Right lobe of liver (tissue), 6 donors: ENCODE measurements at places on chromosomes 7 and 10.

DNA sequence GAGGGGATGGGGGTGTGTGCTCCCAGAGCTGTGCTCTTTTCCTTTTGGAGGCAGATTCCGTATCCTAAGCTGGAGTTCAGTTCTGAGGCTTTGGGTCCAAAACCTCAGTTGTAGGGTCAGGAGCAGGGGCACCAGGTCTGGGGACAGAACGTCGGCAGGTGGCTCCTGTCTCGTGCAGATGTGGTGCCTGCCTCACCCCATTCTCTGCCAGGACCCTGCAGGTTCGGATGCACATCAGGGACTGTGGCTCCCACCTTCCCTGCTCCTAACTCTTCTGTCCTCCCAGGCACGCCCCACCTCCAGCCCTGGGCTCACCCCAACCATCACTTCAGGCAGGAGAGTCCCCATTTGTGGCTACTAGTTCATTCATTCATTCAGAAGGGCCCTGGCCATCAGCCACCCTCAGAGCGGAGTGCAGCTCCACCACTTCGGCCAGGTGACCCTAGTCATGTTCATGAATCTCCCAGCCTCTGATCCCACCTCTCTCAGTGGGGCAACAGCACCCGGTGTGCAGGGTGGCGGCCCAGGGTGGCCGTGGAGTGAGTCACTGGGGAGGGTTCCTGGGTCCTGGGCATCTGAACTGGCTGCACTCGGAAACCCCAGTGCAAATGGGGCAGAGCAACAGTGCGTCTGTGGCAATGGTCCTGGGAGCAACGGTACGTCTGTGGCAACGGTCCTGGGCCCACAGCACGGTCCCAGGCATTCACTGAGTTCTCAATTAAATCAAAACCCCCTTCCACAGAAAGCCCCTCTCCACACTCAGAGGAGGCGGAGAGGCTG lies 100.8 kb upstream of the FAM20C start:
- no peak for DNase-seq

- no peak for DNase-seq
These were observed 203.3 kb downstream of the DIP2C start for GRCh38 chr10:486206-486605.

DNA sequence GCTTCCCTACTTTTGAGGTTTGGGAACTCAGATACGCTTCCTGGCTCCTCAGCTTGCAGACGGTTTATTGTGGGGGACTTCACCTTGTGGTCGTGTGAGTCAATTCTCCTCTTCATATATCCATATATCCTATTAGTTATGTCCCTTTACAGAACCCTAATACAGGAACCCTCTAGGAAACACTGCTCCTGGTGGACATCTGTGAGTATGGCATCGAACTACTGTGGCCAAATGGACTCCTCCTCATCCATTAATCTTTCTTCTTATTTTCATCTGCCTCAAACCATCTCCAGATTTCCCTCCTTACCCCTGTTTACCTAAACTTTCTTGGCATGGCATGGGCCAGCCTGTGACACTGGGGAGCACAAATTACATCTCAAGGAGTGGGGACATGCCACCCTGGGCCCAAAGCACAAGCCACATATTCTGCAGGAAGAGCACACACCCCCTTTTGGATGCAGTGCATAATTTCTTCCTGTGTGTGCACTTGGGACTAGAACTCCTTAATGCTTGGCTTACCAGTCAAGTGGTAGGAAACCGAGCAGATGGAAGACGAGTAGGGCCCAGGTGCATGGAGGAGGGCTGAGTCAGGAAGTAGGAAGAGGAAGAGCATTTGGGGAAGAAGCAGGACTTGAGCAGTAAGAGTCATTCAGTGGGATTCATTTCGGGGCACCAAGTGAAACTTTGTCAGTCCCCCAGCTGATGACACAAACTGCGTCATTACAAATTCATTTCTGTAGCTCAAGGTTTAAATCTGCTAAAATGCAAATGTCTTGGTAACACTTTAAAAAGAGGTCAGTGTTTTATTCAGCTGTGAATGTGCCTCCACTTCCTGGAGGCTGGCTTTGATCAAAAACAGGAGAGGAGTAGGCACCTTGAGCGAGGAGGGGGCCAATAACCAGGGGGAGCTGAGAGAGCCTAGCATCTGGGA lies 80.8 kb upstream of the PLXNA4 start:
- DNase-seq, result no peak

DNA sequence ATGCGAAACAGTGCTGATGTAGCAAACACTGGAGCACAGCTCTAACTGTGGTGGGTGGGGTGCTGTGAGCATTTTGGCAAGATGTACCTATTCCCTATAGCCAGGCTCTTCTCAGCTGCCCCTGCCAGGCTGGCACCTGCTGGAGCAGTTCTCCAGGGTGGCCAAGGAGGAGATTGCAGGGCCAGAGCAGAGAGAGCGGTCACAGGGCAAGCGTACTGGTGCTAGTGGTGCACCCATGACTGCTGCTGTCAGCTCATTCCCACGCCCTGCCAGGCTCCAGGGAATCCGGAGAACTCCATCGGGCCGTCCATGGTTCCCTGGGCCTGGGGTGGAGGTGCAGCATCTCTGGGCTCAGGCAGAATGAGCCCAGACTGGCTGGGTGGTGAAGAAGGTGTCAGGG lies 2.1 kb downstream of the COL13A1 start:
- no peak for DNase-seq

GRCh38 chr7:33905389-33906032 lies at the start of gene BMPER:
Gene BMPER (plus strand): TSS chr7:33905539. CDS start chr7:33905614, 75 bp downstream.
- DNase-seq, result peak; percentile 53

DNA sequence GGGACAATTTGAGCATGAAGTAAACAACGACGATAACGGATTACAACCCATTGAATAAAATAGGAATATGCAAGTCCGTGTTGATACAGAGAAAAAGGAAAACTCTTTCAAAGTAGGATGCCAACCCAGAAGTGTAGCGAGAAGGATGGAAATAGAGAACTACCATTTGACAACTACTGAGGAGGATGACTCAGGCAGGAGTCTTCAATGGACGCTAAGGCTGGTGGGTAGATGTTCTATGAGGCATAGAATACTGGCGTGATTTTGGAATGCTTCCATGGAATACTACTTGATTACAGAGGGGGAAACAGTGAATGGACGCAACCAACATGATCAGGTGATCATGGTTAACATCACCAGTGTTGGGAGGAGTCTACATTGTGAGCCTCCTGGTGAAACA lies 828 bp upstream of the CFAP70 start:
- no peak for DNase-seq

- peak; percentile 18 for DNase-seq
These were observed 69.7 kb downstream of the CFAP46 start for GRCh38 chr10:132872658-132873057.

DNA sequence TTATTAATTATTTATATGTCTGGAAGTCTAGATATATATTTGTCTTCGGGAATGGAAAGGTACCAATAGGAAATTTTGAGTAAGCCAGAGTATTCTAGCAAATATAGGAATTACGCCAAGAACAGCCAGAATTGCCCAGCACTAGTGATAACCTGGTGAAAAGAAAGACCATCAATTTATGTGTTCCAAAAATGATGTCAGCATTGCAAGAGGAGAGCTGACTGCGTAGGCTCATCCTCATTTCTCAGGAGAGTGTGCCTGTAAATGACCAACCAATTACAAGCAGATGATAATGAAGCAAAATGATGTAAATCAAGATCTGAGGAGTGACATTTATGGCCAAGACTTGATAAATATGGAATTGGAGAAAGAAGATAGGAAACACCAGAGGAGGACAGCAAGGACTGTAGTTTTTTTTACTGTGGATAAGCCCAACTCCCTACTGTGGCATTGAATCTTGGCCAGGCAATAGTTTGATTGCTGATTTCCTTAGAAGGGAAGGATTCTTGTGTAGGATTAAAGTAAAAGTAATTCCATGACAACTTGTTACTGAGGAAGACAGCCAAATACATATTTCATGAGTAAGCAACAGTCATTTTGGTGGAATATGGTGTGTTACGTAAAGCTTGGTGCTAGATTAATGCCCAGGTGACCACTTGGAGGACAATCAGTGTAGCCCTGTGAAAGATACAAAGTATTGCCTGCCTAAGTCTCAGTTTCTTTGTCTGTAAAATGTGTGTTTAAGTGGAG lies 590.8 kb downstream of the AUTS2 start:
- DNase-seq, result no peak

DNA sequence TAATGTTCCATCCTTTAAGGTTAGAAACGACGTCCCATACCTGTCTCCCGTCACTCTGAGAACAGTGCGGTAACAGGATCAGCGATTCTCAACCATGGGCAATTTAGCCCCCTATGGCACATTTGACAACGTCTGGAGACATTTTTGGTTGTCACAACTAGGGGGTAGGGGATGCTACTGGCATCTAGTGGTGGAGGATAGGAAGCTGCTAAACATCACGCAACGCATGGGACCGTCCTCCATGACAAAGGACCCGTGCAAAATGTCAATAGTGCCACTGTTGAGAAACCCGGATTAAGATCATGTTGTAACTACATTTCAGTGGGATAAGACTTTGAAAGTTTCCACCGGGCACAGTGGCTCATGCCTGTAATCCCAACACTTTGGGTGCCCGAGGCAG lies 5.0 kb upstream of the PAXIP1 start:
- DNase-seq, result no peak

- DNase-seq, result no peak
These were observed 13.6 kb downstream of the EIF4EBP2 start for GRCh38 chr10:70417568-70417967.

DNA sequence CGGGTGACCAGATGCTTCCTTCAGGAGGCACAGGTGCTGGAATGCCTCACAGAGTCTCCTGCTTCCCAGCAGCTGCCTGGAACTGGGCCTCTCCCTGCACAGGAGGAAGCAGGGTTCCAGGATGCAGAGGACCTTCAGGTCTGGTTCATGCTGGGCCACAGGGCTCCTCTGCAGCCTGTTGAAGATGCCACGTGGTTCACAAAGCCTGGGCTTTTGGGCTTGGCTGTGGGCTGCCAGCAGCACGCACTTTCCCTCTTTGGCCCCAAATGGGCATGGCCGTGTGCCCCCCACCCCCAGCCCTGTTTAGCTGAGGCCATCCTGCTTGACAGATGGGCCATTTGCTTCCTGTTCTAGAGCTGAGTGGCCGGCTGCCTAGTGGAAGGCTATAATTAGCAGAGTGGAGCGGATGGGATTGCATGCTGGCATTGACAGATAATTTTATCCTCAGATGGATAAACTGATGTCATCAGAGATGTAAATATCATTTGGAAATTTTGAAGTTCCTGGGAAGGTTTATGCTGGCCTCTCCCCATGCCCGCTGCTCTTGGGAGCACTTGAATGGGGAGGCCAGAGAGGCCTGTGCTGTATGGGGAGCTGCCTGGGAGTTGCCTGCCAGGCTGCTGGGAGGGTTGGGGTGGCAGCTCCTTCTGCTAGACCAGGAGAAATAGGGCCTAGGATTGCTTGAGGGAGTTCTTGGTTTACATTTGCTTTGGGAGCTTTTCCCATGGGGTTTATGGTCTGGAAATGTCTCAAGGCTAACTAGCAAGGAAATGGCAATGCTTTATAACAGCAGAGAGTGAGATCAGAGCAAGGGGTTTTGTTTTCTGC lies 28.2 kb downstream of the TSPAN15 start:
- DNase-seq, result no peak

- DNase-seq, result no peak
These were observed 27.9 kb upstream of the CACNA2D1 start for GRCh38 chr7:82471351-82472020.

DNA sequence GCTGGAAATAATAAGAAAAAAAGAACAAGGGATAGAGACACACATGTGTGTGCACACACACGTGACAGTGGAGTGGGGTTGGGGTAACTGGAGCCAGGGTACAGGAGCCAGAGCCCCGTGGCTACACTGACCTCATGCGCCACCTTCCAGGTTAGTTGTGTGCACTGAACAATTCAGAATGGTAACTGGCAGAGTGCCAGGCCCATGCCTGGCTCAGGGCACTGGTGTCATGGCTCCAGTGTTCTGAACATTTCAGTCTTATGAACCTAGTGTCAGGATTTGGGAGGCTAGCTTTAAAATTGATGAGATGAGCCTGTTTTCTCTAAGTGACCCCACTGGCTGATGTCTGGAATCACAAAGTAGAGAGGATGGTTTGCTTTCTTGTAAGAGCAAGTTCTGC lies 269.6 kb downstream of the SORCS3 start:
- no peak for DNase-seq

- peak; percentile 79 for DNase-seq
These were observed 18.3 kb downstream of the GOT1 start for GRCh38 chr10:99412099-99412498.

DNA sequence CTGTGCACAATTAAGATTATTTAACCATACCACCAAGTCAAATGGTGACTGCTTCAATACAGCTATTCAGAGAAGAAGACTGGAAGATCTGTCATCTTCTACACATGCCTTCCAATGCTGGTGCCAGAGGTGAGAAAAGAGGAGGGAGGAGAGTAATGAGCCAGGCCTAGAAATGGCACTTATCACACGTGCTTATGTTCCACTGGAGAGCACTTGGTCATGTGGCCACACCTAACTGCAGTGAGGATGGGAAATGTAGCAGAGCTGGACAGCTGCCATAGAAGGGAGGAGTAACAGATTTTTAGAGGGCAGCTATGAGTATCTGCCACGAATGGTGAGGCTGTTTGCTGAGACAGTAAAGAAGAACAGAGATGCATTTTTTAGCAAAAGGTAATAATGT lies 77.1 kb downstream of the MPLKIP start:
- no peak for DNase-seq

- DNase-seq, result no peak
These were observed 7.7 kb downstream of the PNLIP start for GRCh38 chr10:116553378-116553980.

- DNase-seq, result no peak
These were observed 29.7 kb downstream of the PPIF start for GRCh38 chr10:79376751-79377556.

DNA sequence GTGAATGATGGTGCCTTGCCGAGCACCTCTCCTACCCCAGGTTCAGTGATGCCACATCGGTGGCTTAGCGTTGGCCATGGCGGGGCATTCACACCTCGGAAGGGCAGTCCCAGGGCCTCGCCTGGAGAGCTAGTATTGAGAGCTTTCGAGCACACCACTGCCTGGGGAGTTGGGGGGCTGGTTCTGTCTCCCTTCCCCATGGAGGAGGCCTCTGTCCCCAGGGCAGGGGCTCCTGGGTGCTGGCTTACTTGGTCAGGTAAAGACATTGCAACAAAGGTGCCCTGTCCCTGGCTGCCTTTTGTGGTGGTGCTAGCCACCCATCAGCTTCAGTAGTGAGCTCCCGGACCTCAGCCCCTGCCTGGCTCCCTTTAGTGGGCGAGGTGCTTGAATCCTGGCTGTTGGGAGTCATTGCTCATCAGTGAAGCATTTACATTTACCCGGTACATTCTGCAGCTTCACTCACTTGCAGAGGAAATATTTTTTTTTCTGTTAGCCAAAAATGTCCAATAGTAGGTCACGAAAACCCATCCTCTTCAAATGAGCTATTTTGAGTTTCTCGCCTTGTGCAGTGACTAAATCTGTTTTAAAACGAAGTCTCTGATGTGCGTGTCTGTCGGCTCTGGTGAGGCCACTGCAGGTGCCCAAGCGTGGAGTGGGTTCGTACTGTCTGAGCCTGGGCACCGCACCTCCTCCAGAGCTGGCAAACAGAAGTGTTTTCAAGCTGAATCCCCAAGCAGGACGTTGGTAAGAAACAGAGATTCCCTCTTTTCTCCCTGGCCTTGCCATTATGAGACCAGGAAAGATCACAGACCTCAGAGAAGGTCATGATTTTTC lies 95.5 kb downstream of the INPP5A start:
- DNase-seq, result no peak
